ENCODE measurements at places on chromosomes 1 and 21. TPM values are rescaled to one million over a fixed set of nuclear protein-coding genes. Genes with fewer than 3 reads are reported as not detected.

FAM177B gene
- not detected for total RNA-seq

AGT gene
- total RNA-seq = not detected

NPPA gene
- total RNA-seq = not detected

CLCNKB gene
- 0.17 TPM for total RNA-seq

NPHP4 gene
- 5.5 TPM for total RNA-seq

PIK3R3 gene
- 1.1 TPM for total RNA-seq

CDC7 gene
- 5.9 TPM for total RNA-seq

TMEM269 gene
- 0.08 TPM for total RNA-seq

CCSAP gene
- total RNA-seq = 6.0 TPM

OR6P1 gene
- not detected for total RNA-seq

KCNN3 gene
- 0.01 TPM for total RNA-seq

MROH9 gene
- not detected for total RNA-seq

LHX8 gene
- total RNA-seq = 1.2 TPM

SFN gene
- total RNA-seq = 630 TPM

IL20 gene
- not detected for total RNA-seq

IL24 gene
- total RNA-seq = 0.42 TPM

CDC73 gene
- 40.6 TPM for total RNA-seq
